ENCODE measurements at places on chromosomes 6 and 20. TPM values are rescaled to one million over a fixed set of nuclear protein-coding genes. Genes with fewer than 3 reads are reported as not detected.

DNA sequence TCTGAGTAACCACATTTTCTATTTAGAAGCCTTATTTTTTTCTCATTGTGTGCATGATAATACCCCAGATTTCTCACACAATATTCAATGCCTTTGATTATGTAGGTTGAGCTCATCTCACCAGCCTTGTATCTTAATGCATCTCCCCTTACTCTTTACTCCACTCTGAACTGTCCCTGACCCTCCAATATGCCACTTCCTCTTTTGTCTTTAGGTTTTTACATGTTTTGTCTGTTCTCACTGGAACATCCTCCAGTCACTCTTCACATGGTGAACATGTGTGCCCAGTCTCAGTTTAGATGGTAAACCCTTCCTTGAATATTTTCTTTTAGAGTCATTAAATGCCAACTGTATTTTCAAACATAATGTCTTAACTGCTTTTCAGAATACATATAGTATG, 392.9 kb upstream of the IMPG1 start:
- no peaks in the 10 kb centered on the region for H3K27me3 ChIP-seq
- DNase-seq: no peak
- no peaks in the 10 kb centered on the region for H3K4me1 ChIP-seq
- H3K36me3 ChIP-seq: no peaks in the 10 kb centered on the region
- no peak overlapping the region for H3K27ac ChIP-seq

- H3K27me3 ChIP-seq: no peaks in the 10 kb centered on the region
- H3K4me3 ChIP-seq: no peak overlapping the region
- H3K4me1 ChIP-seq: peaks cover 5% of the 10 kb centered on the region
- no peaks in the 10 kb centered on the region for H3K36me3 ChIP-seq
- no peak for DNase-seq
These were observed 12.4 kb upstream of the KIAA1755 start for GRCh38 chr20:38272961-38273360.

- no peaks in the 10 kb centered on the region for H3K27me3 ChIP-seq
- no peak for DNase-seq
- no peaks in the 10 kb centered on the region for H3K4me1 ChIP-seq
- H3K27ac ChIP-seq: no peak overlapping the region
These were observed 155.8 kb downstream of the TRDN start for GRCh38 chr6:123480986-123481385.

DNA sequence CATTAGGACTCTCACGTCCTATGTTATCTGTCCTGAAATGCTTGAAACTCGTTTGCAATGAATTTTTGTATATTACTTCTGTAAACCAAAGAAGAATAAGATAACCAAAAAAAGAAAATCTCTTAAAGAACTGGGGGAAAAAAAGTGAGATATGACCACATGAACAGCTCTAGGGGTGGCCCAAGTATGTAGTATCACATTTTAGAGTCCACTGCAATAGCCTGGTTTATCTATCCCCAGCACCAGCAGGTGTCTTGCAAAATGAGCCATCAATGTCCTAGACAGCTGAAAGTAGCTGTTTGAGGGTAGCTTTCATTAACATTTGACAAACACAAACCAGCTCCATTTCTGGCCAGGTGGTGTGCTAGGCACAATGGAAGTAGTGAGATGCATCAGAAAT, 102.8 kb downstream of the PXDC1 start:
- no peaks in the 10 kb centered on the region for H3K36me3 ChIP-seq
- H3K4me3 ChIP-seq: no peak overlapping the region
- no peak for DNase-seq
- H3K4me1 ChIP-seq: no peaks in the 10 kb centered on the region
- no peaks in the 10 kb centered on the region for H3K27me3 ChIP-seq

GRCh38 chr6:157162766-157163433, 160.4 kb downstream of the TMEM242 start:
- no peaks in the 10 kb centered on the region for H3K27me3 ChIP-seq
- peaks cover 23% of the 10 kb centered on the region for H3K36me3 ChIP-seq
- H3K4me3 ChIP-seq: no peak overlapping the region

GRCh38 chr6:104459543-104459942, 400.2 kb downstream of the HACE1 start:
- DNase-seq: no peak
- no peak overlapping the region for H3K27ac ChIP-seq
- H3K36me3 ChIP-seq: no peaks in the 10 kb centered on the region
- H3K4me3 ChIP-seq: no peak overlapping the region
- H3K4me1 ChIP-seq: no peaks in the 10 kb centered on the region
- no peaks in the 10 kb centered on the region for H3K27me3 ChIP-seq

- no peak for DNase-seq
- no peak overlapping the region for H3K4me3 ChIP-seq
- no peaks in the 10 kb centered on the region for H3K27me3 ChIP-seq
- H3K36me3 ChIP-seq: no peaks in the 10 kb centered on the region
- H3K27ac ChIP-seq: no peak overlapping the region
These were observed 385.6 kb downstream of the CDKAL1 start for GRCh38 chr6:20919677-20920385.

DNA sequence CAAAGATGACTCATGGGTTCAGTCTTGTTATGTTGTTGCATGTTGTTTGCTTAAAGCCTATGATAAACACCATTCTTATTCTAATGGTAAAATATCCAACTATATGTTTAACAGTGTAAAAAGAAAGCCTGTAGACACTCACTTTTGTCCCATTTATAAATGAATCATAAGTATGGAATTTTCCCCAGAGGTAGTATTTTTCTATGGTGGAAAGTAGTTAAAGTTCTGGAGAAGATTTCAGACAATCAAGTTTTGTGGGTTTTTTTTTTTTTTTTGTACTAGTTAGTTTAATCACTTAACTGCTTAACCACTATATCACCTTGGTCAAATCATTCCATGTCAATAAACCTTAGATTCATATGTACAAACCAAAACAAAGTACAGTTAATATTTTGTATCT, 35.8 kb downstream of the PTCHD4 start:
- DNase-seq: no peak
- no peak overlapping the region for H3K4me3 ChIP-seq
- H3K4me1 ChIP-seq: no peaks in the 10 kb centered on the region
- no peaks in the 10 kb centered on the region for H3K36me3 ChIP-seq

DNA sequence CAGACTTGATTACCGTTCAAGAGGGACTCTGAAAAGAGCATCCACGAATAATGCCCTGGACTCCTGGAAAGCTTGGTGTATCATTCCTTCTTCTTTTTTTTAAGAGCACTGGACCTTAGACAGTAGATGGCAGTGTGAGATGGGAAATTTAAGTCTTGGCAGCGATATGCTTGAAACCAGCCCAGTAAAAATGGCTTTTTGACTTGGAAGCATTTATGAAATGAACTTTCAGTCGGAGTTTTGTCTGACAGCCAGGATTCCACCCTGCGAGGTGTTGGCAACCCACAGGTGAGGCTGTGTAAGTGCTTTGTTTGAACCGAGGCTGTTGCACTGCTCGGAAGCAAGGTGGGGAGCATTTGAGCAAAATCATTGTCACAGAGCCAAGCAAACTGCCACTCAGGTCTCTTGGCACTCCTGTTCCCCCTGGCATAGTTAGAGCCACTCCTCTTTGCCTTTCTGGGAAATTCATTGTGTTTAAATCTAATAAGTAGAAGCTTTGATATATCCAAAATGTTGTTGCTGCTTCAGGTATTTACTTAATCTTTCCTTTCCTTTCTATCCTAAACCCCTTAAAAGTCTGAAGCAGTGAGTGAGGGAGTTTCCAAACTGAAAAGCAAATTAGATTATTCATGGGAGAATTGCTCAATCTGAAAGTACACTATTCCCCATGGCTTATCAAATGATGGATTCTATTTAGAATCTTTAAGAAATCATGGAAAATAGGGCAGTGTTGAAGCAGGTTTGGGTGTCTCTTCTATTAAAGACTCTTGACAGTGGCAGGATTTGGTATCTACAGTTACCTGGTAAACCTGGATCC, 272.8 kb upstream of the SLC35B3 start:
- no peaks in the 10 kb centered on the region for H3K4me1 ChIP-seq
- peak; percentile 51 for DNase-seq
- H3K27me3 ChIP-seq: no peaks in the 10 kb centered on the region
- H3K27ac ChIP-seq: no peak overlapping the region

DNA sequence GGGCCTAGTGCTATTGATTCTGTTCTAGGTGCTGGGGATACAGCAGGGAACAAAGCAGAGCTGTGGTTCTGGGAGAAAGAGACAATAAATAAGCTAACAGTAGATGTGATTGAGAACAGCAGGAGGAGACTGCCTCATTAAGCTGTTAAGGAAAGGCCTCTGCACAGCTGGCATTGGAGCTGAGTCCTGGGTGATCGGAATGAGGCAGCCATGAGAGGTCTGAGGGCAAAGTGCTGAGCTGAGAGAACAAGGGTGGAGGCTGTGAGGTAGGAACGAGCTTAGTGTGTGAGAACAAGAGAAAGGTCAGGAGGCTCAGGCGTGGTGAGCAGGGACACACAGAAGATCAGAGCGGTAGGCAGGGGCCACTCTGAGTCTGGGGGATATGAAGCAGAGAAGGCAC, 18.3 kb downstream of the DDX27 start:
- H3K4me3 ChIP-seq: no peak overlapping the region
- no peaks in the 10 kb centered on the region for H3K27me3 ChIP-seq
- no peaks in the 10 kb centered on the region for H3K4me1 ChIP-seq
- peaks cover 98% of the 10 kb centered on the region for H3K36me3 ChIP-seq

GRCh38 chr20:64058536-64058935, 4.5 kb upstream of the TCEA2 start:
- peaks cover 48% of the 10 kb centered on the region for H3K4me1 ChIP-seq
- H3K27me3 ChIP-seq: peaks cover 28% of the 10 kb centered on the region
- H3K27ac ChIP-seq: peak overlapping the region; percentile 87
- DNase-seq: no peak

GRCh38 chr20:20939006-20939405, 167.2 kb downstream of the LINC00237 start:
- H3K27ac ChIP-seq: no peak overlapping the region
- no peaks in the 10 kb centered on the region for H3K27me3 ChIP-seq
- no peak overlapping the region for H3K4me3 ChIP-seq

GRCh38 chr20:38883081-38883980, 42.9 kb upstream of the FAM83D start:
- H3K4me1 ChIP-seq: peaks cover 14% of the 10 kb centered on the region
- H3K27ac ChIP-seq: no peak overlapping the region
- H3K36me3 ChIP-seq: no peaks in the 10 kb centered on the region
- H3K27me3 ChIP-seq: peaks cover 3% of the 10 kb centered on the region
- H3K4me3 ChIP-seq: no peak overlapping the region

- H3K27me3 ChIP-seq: no peaks in the 10 kb centered on the region
- no peaks in the 10 kb centered on the region for H3K36me3 ChIP-seq
- H3K27ac ChIP-seq: no peak overlapping the region
- no peak for DNase-seq
- H3K4me3 ChIP-seq: no peak overlapping the region
- H3K4me1 ChIP-seq: no peaks in the 10 kb centered on the region
These were observed 220.9 kb upstream of the MYLIP start for GRCh38 chr6:15907914-15908518.

- peak overlapping the region; percentile 70 for H3K4me3 ChIP-seq
- DNase-seq: no peak
- peak overlapping the region; percentile 37 for H3K27ac ChIP-seq
- H3K4me1 ChIP-seq: peaks cover 64% of the 10 kb centered on the region
These were observed 2.1 kb upstream of the LAMA5 start for GRCh38 chr20:62368976-62369814.

Gene MEI4
- not detected for total RNA-seq

Gene PKHD1
- total RNA-seq: 0.09 TPM

Gene IRF4
- total RNA-seq: 6.0 TPM

Gene MCHR2
- total RNA-seq: not detected

Gene DEFB132
- not detected for total RNA-seq

Gene RNF182
- 5.3 TPM for total RNA-seq

Gene SPTLC3
- total RNA-seq: 18.7 TPM

Gene ARHGAP40
- 0.83 TPM for total RNA-seq

Gene SNHG17
- total RNA-seq: 17.9 TPM

Gene ADTRP
- total RNA-seq: 42.5 TPM

Gene SNAP25
- 0.65 TPM for total RNA-seq

Gene GTSF1L
- not detected for total RNA-seq

Gene THBS2
- 8.8 TPM for total RNA-seq
